ENCODE measurements at places on chromosomes 3 and 15.
A peak's percentile ranks its signal among the peaks of the same experiment; 100 is the strongest.

DNA sequence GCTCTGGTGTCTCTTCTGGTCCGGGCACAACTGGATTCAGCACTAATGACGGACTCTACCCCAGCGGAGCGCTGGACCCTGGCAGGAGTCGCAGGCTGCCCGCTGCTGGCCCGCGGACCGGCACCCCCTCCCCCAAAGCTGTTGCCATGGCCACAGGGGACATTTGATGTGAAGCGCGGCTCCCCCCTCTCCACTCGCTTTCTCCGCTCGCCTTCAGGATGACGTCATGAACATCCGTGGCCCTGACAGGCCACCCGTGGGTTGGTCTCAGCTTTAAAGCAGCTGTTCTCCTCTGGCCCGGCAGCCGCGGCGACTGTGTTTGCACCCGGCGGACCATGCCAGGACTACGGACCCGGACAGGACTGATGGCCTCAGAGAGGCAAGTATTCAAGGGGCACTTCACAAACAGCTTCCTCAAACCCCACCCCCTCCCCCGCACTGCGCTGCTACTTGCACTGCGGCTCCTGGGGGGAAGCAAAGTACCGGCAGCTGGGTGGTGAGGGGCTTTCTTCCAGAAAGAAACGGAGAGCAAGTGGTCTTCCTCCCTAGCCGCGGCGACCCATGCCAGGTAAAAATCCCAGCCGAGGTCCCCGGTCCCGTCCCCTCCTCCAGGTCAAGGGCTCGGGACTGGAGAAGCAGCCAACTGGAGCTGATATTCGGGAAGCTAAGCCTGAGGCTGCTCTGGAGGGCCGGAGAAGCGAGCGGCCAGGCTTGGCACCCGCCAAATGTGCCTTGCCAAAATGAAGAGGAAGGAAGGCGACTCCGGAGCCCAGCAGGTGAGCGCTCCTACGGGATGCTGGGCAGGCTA, 16.6 kb upstream of the AEN start:
- DNase-seq: no peak

DNA sequence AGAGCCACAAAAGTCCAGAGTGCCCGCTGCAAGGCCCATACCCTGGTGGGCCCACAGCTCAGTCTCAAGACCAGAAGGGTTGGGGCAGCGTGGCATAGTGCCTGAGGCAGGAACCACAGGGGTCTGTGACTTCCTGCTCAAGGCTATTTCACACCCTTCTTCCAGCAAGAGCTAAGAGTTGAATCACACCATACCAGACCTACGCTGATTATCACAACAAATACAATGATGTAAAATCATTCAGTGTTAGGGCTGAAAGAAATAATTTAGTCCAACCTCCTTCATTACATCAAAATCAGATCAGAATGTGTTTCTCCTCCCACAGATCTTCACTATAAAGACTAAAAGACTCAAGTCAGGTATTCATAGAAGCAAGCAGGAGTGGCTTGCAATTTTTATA, 27.8 kb upstream of the ST8SIA2 start:
- no peak for DNase-seq

DNA sequence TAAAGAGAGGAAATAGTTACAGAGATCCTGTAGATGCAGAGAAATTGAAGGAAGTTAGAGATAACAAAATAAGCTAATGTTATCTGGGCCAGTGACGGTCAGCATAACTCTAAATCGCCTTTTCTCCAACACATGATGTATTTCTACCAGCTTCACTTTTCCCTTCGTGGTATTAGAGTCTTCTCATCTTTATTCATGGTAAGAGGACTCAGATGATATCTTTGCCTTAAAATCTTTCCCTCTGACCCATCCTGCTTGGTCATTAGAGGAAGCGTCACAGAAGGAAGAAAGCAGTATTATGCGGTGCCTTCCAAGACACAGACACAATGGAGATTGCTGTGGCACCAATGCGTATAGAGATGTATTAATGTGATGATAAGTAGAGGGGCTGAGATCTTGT, 320.7 kb upstream of the GOLIM4 start:
- DNase-seq: no peak

DNA sequence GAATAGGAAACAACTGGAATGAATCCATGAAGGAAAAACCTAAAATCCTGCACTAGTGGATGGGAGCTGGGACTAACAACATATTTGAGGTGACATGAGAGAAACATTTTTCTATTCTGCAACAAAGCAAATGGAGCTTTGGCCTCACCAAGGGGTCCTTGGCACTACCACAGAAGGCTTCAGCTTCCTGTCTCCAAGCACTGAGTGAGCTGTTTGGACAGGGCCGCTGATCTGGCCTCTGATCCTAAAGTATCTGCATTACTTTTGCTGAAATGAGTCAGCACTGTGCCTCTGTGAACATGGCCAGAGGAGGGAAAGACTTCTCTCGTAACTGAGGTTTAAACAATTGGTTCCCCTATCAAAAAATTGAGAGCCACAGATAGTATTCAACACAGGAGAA, 9.0 kb downstream of the ARPP21 start:
- DNase-seq: no peak

- no peak for DNase-seq
Measured at GRCh38 chr3:154427685-154428285, 2.2 kb downstream of the GPR149 start.

- no peak for DNase-seq
Measured at GRCh38 chr3:4421121-4421520, 45.9 kb downstream of the SUMF1 start.

DNA sequence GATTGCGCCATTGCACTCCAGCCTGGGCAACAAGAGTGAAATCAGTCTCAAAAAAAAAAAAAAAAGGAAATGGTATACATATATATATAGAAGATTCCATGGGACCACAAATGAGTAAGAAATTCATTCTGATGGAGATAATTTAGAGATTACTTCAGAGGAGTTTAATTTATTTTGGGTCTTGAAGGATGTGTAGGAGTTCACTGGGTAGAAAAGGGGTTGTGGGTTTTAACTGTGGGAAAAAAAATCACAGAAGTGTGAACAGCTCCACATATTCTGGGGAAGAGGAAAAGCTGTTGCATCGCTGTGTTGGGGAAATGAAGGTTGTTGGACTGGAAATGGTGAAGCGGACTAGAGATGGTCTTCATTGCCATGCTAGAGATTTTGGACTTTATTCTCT, 4.1 kb upstream of the ICE2 start:
- no peak for DNase-seq

- peak; percentile 98 for DNase-seq
Measured at GRCh38 chr3:66609660-66610561, 109.1 kb upstream of the LRIG1 start.

GRCh38 chr3:43862992-43863805, 172.5 kb downstream of the ABHD5 start:
- no peak for DNase-seq

GRCh38 chr15:71057581-71057980, 57.7 kb upstream of the THSD4 start:
- DNase-seq: no peak

DNA sequence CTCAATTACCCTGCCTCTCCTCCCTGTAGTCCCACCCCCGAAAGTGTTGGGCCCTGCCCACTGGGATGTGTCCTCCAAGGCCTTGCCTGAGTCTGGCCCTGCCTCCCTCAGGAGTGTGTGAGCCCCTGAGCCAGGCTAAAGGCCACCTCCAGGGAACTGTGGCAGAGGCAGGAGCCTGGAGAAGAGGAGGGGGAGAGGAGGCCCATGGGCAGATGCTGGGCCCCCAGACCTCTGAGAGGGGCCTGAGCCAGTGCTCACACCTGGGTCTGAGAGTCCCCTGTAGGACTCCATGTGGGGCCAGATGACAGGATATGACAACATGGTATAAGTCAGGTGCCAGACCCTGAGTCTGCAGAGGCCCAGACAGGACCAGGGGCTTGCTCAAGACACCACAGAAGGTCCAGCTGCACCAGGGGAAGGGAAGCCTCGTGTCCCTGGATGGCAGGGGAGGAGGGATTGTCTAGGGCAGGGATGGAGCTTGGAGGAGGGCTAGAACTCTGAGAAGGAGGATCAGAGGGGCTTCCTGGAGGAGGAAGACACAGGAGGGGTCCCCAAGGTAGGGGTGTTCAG, 217.9 kb downstream of the TBC1D2B start:
- DNase-seq: no peak

DNA sequence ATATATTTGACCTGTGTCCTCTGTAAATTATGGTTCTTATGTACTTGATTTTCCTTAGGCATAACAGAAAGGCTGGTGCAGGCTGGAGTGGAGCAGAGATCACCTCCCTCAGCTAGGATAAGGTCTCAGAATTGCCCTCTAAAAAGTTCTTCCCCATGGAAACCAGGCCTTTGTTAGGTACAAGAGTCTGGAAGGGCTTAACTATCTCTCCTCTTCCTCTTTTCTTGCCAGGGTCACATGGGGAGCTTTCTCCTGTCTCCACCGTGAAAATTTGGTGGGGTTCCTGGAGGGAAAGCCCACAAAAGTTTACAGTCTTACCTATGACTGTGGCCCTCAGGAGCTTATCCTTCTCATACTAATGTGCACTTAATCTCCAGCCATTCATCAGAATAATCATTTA, 633.2 kb downstream of the MCTP2 start:
- DNase-seq: no peak

GRCh38 chr15:96699871-96700401, 369.4 kb downstream of the NR2F2 start:
- no peak for DNase-seq

GRCh38 chr3:4981294-4981664, 2.0 kb downstream of the BHLHE40 start:
- DNase-seq: no peak

GRCh38 chr15:101326462-101327146, 31.6 kb upstream of the SNRPA1 start:
- no peak for DNase-seq

DNA sequence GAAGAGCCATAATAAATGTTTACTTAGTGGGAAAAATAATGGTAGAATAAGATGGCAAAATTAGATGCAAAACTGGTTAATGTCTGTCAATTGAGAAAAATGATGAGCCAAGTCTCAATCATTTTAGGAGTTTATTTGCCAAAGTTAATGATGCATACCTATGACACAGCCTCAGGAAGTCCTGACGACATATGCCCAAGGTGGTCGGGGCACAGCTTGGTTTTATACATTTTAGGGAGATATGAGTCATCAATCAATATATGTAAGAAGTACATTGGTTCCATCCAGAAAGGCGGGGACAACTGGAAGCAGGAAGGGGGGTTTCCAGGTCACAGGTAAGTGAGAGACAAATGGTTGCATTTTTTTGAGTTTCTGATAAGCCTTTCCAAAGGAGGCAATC, 31.5 kb downstream of the CLEC3B start:
- no peak for DNase-seq

DNA sequence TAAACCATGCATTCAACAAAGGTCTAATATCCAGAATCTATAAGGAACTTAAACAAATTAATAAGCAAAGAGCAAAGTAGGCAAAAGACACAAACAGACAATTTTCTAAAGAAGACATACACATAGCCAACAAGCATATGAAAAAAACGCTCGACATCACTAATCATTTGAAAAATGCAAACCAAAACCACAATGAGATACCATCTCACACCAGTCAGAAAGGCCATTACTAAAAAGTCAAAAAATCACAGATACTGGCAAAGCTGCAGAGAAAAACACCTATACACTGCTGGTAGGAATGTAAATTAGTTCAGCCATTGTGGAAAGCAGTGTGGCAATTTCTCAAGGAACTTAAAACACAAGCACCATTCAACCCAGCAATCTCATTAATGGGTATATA, 53.8 kb downstream of the FSIP1 start:
- no peak for DNase-seq

DNA sequence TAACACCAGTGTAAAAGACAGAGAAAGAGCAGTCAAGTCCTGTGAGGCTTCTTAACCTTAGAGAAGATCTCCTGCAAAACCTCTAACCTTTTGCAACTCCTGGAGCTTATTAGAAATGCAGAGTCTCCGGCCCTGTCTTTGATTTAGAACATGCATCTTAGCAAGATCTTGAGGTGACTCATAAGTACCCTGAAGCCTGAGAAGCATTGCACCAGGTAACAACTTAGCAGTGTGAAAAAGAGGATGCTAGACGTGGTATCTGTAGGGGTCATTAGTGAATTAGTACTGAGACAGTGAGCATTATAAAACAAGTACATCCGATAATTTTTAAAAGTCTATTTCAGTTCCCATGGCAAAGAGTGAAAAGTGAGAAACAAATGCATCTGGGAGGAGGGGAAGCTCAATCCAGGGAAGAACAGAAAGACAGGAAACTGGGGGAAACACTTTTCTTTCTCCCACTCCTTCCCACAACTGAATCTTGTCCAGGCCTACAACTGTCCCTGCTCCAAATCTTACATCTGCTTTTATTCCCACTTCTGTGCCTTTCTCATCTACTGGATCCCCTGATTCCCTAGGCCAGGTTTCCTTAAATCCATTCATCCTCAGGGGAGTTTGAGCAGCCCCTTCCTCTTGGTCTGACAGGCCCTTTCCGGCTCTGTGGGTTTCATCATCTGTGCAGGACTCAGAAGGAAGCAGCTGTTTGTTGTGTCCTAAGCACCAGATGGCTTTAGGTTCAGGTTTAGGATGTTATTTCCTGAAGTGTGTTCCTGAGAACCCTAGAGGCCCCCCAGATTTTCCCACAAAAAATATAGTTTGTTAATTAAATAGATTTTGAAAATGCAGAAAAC, 128.1 kb upstream of the IL12A start:
- no peak for DNase-seq

DNA sequence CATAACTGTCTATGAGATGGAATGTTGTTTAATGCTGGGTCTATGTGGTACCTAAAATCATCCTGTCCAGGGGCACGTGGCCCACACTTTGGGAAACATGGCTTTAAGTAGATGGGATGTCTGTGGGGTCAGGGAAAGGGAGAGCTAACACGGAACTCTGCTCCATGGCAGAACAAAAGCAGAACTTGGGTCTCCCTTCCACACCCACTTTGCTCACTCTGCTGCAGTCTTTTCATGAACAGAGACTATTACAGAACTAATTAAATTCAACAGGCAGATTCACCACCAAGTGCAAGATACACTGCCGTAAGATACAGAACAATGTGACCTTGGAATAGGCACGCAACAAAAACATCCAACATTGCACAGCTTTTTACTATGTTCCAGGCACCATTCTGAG, 28.2 kb downstream of the POPDC2 start:
- no peak for DNase-seq

- DNase-seq: no peak
Measured at GRCh38 chr3:183626877-183627594, 8.4 kb upstream of the KLHL24 start.

DNA sequence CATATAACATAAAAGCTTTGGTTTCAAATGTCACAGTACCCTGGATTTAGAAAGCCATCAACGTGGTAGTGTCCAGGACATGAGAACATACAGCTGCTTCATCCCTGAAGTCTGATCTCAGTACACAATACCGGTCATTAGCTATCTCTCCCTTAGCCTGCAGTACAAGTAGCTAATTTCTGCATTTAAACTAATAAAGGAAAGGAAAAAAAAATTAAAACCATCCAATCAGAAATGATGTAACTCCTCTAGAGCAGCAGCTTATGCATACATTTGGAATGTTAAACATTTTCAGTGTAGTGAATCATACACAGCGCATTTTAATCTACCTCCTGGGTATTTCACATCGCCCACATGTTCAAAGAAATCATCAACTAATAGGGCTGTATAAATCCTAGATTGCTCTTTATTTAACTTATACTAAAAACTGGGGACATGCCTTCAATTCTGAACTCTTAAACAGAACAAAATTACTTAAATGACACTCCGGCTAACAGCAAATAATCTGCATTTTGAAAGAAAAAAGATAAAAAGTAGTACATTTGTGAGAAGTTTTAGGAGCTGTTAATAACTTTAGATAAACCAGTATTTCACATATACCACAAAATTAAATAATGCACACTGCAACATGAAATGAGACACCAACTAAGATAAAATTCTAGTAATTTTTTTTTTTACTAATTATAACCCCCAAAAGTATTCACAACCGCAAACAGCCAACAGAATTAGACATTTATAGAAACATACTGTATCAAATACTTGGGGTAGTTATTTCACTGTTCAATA, 3.7 kb downstream of the IGF2BP2 start:
- DNase-seq: no peak
